ENCODE measurements at places on chromosomes 6 and 20.

DNA sequence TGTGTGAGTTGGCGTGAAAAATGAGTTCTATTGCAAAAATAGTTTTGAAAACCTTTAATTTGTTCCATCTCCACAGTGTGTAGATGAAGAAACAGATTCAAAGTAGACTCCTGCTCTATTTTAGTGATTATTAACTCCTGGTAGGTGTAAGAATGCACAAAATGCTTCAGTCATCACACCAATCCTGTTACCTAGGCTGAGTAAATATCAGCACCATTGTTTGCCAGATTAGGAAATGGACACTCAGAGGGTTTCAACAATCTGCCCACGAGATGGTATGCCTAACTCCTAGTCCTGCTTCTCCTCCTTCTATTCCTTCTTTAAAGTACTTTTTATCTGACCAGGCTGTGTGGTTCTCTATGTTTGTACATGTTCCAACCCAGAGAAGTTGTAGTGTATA, 108.9 kb upstream of the AHI1 start:
- DNase-seq = no peak

DNA sequence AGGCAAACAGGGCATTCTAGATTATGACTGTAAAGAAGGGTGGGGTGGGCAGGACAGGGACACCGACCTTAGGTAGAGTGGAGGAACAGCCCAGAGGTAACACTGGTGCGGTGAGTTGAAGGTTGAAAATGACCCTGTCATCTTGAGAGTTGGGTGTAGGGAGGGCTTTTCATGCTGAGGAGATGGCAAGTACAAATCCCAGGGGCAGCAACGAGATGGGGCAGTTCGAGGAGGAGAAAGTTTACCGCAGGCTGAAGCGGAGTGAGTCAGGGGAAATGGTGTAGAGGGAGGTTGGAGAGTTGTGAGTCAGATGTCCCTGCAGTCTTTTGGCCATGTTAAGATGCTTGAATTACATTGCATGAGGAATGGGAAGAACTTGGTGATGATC, 101.1 kb downstream of the HIVEP1 start:
- no peak for DNase-seq

- peak; percentile 38 for DNase-seq
Observed at GRCh38 chr6:166998256-166999144, 697 bp upstream of the CEP43 start.

DNA sequence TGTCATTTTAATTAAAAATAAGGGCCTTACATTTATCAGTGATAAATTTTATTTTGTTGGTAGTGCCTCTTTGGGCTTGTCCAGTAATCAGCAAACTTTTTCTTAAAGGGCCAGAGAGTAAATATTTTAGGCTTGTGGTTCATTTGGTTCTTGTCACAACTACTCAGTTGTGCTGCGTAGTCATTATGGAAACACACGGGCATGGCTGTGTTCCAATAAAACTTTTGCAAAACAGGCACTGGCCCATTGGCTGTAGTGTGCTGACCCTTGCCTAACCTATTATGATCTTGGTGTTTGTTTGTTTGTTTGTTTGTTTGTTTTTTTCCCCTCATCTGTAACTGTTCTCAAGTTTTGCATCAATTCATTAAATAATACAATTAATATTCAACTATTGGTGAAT, 19.4 kb downstream of the TBPL1 start:
- no peak for DNase-seq

GRCh38 chr6:126300735-126301134, 39.2 kb upstream of the CENPW start:
- DNase-seq = no peak

DNA sequence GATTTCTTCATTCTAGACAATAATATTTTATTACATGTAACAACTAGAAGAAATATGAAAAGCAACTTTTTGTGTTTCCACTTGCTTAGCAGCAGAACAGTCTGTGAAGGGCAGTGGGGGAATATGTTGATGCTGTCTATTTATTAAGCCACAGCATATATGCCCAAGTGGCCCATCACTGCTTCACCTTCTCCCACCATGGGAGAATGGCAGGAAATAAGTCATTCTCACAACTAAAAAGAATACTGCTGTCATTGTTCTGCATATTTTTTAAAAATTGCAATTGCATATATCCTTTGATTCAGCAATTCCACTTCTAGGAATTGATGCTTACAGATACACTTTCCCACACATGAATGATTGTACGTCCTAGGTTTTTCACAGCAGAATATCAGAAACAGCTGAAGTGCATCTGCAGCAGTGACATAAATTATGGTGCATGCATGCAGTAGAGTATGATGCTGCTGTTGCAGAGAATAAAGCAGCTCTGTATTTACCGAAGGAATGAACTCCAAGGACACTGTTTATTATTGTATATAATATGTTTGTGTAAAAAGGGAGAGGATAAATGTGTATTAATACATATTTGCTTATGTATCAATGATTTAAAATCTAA, 26.8 kb downstream of the KIF3B start:
- no peak for DNase-seq

DNA sequence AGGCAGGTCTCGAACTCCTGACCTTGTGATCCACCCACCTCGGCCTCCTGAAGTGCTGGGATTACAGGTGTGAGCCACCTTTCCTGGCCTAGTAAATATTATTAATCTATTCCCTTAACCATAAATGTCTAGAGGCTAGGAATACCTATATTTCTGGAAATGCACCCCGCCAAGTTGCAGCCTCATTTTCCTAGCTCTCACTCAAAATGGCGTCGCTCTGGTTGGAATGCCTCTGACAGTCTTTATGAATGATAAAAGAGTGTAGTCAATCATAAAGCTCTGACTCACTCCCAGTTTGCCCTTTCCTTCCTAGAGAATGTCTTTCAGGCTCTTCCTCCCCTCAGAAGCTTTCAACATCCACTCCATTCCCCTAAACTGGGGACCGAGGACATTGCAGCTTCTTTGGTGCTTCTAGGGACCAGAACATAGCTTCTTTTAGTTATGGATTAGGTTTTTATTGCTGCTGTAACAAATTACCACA, 14.1 kb upstream of the TRIM26 start:
- no peak for DNase-seq

GRCh38 chr20:49433333-49433732, 49.1 kb downstream of the KCNB1 start:
- no peak for DNase-seq

- no peak for DNase-seq
Observed at GRCh38 chr6:14428269-14428668, 310.7 kb downstream of the CD83 start.

DNA sequence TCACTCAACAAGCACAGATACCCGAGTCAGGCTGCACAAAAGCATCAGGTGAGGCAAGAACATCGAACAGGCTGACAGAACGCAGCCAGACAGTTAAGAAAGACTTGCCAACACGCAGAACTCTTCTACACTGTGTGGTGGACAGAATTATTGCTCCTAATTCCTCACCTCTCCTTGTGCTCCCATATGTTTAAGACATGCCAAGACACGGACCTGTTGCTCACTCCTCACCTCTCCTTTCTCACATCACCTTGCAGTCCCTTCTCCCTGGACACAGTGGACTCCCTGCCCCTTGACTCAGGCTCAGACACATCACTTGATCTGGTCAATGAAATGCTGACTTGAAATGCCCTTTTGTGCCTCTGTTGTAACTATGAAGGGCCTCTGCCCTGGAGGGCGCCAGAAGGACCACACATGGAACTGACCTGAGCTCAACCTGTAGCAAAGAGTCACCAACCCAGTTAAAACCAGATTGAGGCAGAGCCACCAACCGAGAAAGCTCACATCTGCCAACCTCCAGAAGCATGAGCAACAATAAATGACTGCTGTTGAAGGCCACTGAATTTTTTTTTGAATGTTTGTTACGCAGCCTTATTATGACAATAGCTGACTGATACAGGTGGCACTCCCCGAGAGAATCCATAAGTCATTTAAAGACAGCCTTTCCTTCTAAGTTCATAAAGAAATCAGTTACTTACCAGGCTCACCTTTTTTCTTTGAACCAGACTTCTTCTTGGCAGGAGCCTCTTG, 24.0 kb downstream of the RRBP1 start:
- DNase-seq = no peak

GRCh38 chr6:28207510-28208110, 17.5 kb upstream of the ZSCAN9 start:
- DNase-seq = peak; percentile 50

DNA sequence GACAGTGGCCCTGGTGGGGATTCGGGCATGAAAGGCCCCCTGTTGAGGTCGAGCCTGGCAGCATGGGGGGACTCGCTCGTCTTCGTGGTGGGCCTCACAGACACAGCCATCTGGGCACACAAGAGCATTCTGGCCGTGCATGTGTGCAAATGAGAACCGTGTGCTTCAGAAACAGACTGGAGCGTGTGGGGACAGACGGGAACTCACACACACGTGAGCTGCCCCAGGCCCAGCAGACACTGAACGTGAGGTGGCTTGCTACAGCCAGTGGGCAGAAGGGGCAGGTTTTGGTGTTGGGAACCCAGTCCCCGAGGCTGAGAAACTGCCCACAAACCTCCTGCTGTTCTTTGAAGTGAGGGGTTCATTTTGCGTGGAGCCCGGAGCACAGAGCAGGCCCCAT, 38.6 kb upstream of the BHLHE23 start:
- DNase-seq = peak; percentile 12

GRCh38 chr6:16338577-16339264, 100.3 kb downstream of the GMPR start:
- DNase-seq = peak; percentile 74

DNA sequence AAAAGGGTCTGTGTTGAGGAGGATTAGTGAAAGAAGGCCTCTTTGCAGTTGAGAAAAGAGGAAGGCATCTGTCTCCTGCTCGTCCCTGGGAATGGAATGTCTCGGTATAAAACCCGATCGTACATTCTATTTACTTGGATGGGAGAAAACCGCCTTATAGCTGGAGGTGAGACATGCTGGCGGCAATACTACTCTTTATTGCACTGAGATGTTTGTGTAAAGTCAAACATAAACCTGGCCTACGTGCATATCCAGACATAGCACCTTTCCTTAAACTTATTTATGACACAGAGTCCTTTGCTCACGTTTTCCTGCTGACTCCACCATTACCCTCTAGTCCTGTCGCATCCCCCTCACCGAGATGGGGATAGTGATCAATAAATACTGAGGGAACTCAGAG, 4.5 kb downstream of the TDP2 start:
- no peak for DNase-seq

- no peak for DNase-seq
Observed at GRCh38 chr20:34037767-34038166, 44.1 kb downstream of the RALY start.

GRCh38 chr6:42735976-42736375, 9.9 kb downstream of the TBCC start:
- no peak for DNase-seq

- DNase-seq = no peak
Observed at GRCh38 chr6:25781134-25781533, 26.6 kb downstream of the SLC17A4 start.

DNA sequence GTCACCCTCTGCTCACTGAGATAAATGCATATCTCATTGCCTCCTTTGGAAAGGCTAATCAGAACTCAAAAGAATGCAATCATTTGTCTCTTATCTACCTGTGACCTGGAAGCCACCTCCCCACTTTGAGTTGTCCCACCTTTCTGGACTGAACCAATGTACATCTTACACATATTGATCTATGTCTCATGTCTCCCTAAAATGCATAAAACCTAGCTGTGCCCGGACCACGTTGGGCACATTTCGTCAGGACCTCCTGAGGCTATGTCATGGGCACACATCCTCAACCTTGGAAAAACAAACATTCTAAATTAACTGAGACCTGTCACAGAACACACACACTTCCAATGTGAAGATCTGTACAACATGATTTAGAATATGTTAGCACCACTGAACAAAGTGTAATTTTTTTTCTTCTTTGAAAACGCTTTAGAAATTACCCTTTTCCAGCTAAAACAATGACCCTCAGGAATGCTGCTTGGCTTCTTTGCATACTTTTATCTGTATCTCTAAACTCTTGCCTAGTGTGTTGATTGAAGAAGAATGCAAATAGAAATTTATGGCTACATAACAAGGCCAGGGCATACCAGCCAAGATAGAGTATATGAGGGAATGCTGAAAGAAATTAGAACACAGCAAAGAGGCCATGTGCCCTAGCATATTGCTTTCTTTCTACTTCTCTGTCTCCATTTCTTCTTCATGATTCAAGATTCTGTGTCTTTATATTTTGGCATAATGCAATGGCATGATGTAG, 84.6 kb upstream of the DST start:
- DNase-seq = no peak

DNA sequence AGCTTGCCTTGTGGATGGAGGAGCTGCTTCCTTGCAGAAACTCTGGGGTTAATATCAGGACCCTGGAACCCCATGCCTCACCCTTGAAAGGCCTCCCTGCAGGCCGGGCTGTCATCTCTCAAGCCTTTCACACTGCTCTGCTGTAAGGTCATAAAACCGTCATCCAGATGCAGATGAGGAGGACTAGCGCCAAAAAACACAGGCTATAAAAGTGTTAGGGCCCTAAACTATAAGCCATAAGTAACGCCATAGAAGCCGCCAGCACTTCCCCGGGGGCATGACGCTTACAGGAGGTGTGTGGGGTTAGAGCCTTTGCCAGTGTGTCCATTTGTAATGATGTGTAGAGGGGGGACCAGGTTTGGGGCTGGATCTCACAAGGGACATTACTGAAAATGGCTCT, 47.6 kb downstream of the CDH4 start:
- no peak for DNase-seq

DNA sequence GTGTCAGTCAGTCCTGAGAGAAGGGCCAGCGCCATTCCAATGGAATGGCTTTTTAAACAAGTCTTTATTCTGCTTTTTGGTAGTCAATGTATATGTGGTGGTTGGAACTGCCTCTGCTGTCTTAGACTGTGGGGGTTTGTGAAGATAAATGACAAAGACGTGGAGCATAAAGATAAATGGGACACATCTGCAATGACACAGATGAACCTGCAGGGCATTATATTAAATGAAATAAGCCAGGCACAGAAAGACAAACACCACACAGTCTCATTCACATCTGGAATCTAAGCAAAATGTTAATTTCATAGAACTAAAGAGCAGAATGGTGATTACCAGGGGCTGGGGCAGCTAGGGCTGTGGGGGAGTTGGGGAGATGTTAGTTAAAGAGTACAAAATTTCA, 912.8 kb upstream of the MAN1A1 start:
- DNase-seq = no peak

DNA sequence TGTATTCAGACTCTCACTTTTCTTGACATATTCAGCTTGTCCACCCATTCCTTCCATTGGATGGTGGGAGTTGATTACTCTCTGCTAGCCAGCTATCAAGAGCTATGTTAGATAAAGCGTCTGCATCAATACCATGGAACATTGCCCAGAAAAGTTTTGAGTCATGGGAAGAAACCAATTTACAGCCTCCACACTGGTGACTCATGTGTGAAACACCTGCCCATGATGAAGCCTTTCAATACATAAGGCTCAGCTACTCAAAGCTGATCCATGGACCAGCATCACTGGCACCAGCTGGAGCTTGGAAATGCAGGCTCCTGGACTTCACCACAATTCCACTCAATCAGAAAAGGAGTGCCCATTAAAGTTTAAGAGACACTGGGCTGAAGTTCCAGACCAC, 16.1 kb downstream of the PLA2G7 start:
- no peak for DNase-seq
